AML-193 (cell line): ENCODE measurements at places on chromosomes 4 and X.

GRCh38 chrX:129802863-129803262, 23.1 kb downstream of the SASH3 start:
- no peak for DNase-seq

- no peak for DNase-seq
Observed at GRCh38 chr4:773214-773613, 52.7 kb downstream of the CPLX1 start.

DNA sequence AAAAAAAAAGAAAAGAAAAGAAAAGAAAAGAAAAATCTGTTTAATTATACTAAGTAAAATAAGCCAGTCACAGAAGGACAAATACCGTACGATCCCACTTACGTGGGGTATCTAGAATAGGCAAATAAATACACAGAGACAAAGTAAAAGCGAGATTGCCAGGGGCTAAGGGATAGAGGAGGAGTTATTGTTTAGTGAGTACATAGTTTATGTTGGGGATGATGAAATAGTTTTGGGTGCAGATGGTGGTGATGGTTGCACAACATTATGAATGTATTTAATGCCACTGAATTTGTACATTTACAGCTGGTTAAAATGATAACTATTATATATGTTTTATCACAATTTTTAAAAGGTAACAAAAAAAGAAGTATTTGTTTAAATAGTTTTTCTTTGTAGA, 7.1 kb downstream of the CA5B start:
- peak; percentile 21 for DNase-seq

GRCh38 chrX:134547047-134547679, 87.2 kb downstream of the HPRT1 start:
- no peak for DNase-seq

DNA sequence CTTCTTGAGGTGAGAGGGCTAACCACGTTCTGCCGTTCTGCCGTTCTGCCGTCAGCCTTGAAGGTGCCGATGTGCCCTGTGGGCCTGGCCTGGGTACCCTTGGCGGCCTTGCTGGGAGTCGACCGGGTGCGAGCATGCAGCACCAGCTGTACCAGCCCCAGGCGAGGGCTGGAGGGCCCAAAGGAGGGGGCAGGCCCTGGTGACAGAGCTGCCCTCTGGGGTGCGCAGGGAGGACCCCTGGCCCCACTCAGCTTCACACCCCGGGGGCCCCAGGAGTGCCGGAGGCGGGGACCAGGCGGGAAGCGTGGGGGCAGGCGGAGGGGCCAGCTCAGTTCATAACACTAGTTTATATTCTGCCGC, 22.1 kb downstream of the UVSSA start:
- DNase-seq = no peak

DNA sequence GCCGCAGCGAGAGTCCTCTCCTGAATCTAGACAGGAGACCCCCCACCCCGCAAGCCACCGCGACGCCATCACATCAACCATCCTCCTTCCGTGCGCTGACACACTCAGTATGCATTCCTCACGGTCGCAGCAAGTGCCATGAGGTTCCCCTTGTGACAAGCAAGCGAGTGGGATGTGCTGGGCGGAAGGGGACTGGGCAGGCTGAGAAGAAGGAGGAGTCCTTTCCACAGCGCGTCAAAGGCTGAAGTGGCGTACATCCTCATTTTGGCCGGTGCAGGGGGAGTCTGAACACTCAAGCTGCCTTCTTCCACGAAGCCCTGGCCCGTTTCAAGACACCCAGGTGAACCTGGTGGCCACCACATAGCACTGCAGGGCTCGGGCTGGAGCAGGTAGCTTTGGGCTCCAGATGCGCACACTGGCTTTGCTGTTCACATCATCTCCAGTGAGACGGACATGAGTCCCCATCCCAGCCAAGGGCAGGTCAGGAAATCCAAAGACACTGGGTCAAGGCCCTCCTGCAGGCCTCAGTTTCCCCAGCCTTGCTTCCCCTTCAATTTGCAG, 30.4 kb downstream of the CCNQ start:
- no peak for DNase-seq

DNA sequence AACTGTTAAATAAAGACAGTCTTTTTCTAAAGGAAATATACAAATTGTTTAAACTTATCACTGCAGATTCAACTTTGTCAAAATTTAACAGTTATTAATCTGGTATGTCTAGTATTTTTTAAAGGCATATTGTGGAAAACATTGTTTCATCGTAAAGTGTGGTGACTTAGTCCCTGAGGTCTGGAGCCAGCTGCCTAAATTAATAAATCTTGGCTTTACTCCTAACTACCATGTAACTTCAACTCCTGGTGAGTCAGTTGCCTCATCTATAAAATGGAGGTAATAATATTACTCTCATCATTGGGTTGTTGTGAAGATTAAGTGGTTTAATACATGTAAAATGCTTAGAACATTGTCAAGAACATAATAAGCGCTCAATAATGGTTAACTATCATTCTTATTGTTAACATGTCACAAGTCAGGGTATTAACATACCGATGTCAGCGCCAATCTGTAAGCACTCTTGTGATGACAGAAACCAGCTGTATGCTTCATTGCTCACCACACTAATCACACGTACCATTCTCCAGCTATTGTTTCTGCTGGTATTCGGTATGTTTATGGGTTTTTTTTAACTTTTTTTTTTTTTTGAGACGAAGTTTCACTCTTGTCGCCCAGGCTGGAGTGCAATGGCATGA, 14.1 kb upstream of the SMIM43 start:
- no peak for DNase-seq

DNA sequence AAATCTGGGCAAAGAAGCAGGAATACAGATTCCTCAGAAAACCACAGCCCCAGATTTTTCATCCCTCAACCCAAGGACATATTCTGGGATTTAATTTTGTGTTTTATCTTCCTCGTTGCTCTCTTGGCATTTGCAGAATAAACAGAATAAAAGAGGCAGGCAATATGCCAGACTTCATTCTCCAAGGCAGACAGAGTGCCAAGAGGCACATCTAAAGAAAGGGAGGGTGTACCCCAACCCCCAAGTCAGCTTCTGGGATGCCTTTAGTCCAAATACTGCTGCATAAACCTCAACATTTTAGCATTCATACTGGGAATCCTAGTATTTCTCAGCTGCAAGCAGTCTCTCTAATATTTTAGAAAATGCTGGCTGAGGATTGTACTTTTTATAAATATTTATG, 629.2 kb downstream of the KLHL13 start:
- DNase-seq = no peak
